Stimulated activated CD4-positive, alpha-beta T cell treated with anti-CD3 and anti-CD28 coated beads, Interleukin-1b, Interleukin-23, amount 100 ng/mL, for 1 hour (primary cell): ENCODE measurements at places on chromosomes 3 and 15.

GRCh38 chr15:78540871-78541743 lies 863 bp downstream of the PSMA4 start:
- no peak for DNase-seq

DNA sequence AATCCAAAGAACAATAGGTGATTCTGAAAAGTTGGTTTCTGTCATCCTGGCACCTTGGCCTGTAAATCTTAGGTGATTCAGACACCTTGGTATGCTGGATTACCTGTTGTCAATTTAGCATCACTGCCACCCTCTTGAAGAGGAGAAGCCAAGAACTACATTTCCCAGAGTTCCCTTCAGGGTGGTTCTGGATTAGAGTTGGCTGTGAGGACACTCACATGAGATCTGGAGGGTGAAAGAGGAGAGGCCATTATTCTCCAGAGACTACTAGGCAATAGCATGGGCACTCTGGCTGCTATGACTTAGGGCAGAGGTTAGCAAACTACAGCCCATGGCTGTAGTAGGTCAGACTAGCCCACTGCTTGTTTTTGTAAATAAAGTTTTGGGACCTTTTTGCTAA lies 41.7 kb upstream of the CORO2B start:
- DNase-seq: no peak

DNA sequence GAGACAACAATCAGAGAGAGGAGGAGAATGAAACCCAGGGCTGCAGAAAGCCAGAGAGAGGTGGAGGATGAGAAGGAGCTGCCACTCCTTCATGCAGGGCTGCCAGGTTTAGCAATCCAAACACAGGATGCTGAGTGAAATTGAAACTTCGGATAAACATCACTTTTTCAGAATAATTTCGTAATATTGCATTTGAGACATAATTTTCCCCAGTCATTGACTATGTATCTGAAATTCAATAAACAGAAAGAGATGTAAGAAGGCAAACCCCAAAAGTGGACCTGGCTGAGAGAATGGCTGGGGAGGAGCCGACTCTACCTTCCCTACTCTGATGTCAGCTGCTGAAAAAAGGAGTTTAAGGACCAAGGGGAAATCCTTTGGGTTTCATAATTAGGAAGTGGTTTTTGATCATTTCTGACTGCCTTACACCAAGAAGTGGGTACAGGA lies 33.8 kb downstream of the SLC9A9 start:
- no peak for DNase-seq

DNA sequence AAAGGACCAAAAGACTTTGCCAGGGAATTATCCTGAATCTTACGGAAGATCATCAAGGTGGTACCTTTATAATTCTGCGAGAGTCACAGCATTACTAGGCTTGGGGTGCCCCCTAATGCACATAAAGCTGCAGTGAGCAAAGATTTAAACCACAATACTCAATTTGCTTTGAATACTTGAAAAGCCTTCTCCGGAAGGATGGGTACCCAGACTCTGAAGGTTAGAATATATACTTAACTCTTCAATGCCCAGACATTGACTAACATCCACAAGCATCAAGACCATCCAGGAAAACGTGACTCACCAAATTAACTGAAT lies 117.8 kb upstream of the KCNH8 start:
- no peak for DNase-seq

GRCh38 chr3:55341502-55342031 lies 145.5 kb downstream of the WNT5A start:
- DNase-seq: no peak

- no peak for DNase-seq
Observed at GRCh38 chr15:41043276-41043951, 72.7 kb downstream of the INO80 start.

DNA sequence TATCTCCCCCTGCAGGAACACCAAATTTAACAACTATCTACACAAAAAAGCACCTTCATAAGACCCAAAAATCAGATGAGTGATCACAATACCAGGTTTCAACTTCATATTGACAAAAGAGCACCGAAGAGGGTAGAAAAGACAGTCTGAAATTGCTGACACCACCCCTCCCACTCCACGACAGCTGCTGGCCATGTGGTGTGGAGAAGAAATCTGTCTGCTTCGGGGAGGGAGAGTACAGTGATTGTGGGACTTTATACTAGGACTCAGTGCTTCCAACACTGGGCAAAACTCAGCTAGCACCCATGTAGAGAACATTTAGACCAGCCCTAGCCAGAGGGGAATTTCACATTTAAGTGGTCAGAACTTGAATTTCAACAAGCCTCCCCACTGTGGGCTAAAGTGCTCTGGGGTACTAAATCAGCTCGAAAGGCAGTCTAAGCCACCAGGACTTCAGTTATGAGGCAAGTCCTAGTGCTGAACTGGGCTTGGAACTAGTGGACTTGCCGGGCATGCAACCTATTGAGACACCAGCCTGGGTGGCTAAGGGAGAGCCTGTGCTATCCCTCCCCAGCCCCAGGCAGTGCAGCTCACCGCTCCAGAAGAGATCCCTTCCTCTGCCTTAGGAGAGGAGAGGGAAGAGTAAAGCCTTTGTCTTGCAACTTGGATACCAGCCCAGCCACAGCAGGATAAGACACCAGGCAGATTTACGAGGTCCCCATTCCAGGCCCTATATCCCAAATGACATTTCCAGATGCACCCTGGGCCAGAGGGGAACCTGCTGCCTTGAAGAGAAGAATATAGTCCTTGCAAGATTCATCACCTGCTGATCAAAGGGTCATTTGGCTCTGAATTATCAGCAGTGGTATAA lies 44.6 kb upstream of the POU1F1 start:
- no peak for DNase-seq

DNA sequence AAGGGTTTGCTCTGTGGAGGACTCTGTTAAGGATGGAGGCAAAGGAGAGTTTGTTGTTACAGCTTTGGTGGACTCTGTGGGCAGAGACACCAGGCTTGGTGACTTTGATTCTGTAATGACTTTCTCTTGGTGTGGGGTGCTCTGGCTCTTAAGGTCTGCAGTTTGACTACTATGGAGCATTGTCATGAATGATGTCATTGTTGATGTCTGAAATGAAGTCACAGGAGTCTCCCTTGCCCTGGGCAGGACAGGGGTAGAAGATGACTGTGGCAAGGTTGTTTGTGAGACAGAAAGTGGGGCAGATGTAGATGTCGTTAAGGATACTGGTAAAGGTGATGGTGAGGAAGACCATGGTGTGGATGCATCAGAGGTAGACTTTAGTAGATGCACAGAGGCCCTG lies 42.7 kb downstream of the HEG1 start:
- no peak for DNase-seq

- no peak for DNase-seq
Observed at GRCh38 chr15:66405007-66405406, 18.3 kb downstream of the MAP2K1 start.

DNA sequence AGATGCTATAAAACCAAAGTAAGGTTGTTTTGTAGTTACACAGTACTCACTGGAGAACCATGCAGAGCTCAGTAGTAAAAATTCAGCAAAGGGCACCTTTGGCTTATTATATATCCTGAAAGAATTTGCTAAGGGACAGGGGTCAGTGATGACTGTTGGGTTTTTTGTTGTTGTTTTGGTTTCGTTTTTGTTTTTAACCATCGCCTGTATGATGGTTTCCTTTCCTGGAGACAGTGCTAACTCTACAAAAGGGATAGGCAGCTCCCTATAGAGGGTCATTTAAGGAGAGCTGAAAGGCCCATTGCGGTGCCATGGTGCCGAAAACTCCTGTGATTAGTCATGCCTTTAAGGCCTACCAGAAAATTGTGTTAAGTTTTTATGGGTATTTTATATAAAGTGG lies 118.2 kb upstream of the GOLIM4 start:
- no peak for DNase-seq
